ENCODE measurements at places on chromosomes 2 and 18.

- no peak for DNase-seq
Measured at GRCh38 chr2:120421126-120421829, 75.3 kb downstream of the INHBB start.

- peak; percentile 99 for DNase-seq
Measured at GRCh38 chr18:22032392-22032961, 136.9 kb upstream of the GATA6 start.

GRCh38 chr2:25557179-25558036 lies 116.0 kb downstream of the DTNB start:
- no peak for DNase-seq

GRCh38 chr2:39642051-39642718 lies 23.5 kb upstream of the TMEM178A start:
- DNase-seq = peak; percentile 50

DNA sequence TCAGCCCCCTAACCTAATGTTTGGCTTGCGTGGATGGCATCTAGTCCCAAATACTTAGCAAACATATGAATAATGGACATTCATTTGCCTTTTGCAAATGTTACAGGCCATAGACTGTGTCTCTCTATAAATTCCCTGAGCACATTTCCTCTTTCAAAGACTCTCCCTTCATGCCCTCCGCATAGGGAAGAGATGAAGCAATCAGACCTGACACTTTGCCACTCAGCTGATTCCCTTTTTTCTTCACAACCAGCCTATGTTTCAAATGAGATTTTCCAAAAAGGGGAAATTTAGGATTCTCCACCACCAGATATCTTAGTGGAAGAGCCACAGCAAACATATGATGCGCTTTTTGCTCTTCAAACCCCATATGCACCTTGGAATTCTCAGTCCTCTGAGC lies 453.7 kb downstream of the STK39 start:
- no peak for DNase-seq

GRCh38 chr2:223297788-223298187 lies 245.8 kb downstream of the KCNE4 start:
- no peak for DNase-seq

DNA sequence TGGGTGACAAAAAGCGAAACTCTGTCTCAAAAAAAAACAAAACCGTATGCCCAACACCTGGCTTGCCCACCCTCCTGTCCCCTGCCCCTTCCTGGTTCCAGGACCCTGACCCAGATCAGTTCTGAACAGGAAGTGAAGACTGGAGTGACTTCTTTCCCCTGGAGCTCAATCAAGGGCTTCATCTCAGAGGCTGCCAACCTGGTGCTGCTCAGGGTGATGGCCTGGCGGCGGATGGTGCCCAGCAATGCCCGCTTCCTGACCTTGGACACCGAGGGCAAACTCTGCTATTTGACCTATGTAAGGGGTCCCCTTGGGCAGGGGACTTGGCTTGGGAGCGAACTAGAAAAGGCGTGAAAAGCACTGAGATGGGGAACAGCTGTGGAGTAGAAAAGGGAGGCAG lies 5.9 kb downstream of the CATIP start:
- DNase-seq = no peak

GRCh38 chr2:177190941-177191340 lies 21.7 kb upstream of the HNRNPA3 start:
- no peak for DNase-seq
